Activated CD4-positive, alpha-beta memory T cell treated with anti-CD3 and anti-CD28 coated beads, Interleukin-2, amount 10 ng/mL, durations not matched to agents 7 days and 5 days (primary cell): ENCODE measurements at places on chromosomes 4 and X.

DNA sequence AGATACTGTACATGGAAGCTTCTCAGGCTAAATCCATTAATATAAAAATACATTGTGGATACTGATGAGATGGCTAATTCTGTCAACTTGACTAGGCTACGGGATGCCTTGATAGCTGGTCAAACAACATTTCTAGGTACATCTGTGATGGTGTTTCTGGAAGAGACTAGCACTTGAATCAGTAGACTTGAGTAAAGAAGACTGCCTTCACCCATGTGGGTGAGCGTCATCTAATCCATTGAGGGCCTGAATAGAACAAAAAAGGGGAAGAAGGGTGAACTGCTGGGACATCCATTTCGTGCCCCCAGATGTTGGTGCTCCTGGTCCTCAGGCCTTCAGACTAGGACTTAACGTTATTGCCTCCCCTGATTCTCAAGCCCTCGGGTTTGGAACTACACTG is 3.7 kb upstream of the SRP72 start:
- DNase-seq = no peak
- H3K36me3 ChIP-seq = peaks cover 44% of the 10 kb centered on the region
- peaks cover 36% of the 10 kb centered on the region for H3K4me1 ChIP-seq

DNA sequence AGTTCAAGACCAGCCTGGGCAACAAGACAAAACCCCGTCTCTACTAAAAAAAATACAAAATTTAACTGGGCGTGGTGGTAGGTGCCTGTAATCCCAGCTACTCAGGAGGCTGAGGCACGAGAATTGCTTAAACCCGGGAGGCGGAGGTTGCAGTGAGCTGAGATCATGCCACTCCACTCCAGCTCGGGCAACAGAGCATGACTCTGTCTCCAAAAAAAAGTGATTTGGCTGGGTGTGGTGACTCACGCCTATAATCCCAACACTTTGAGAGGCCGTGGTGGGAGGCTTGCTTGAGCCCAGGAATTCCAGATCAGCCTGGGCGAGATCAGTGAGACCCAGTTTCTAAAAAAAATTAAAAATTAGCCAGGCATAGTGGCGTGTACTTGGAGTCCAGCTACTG is 4.1 kb downstream of the OPHN1 start:
- no peak overlapping the region for H3K27ac ChIP-seq
- H3K4me1 ChIP-seq = peaks cover 7% of the 10 kb centered on the region
- DNase-seq = no peak
- no peaks in the 10 kb centered on the region for H3K36me3 ChIP-seq
- peaks cover 27% of the 10 kb centered on the region for H3K27me3 ChIP-seq

GRCh38 chr4:26862381-26862915 is 1.8 kb downstream of the STIM2 start:
- H3K4me3 ChIP-seq = peak overlapping the region; percentile 87
- H3K36me3 ChIP-seq = peaks cover 11% of the 10 kb centered on the region
- peak overlapping the region; percentile 96 for H3K27ac ChIP-seq
- DNase-seq = no peak

DNA sequence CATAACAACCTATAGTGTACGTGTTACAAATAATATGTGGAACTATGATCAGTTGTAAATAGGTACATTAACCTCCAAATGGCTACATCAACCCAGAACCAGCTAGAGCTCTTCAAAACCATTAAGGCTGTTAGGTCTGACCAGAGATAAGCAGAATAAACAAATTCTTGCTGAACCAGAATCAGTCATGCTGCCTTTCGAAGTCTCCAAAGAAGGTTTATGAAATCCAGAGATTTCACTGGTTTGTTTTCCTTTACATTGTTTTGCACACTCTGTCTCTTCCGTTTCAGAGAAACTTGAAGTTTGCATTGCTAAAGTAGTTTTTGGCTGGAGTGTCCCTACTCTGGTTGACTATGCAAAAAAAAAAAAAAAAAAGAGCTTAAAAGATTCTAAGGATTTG is 177.3 kb upstream of the SLIT2 start:
- DNase-seq = no peak
- no peak overlapping the region for H3K27ac ChIP-seq
- no peaks in the 10 kb centered on the region for H3K36me3 ChIP-seq
- H3K4me1 ChIP-seq = no peaks in the 10 kb centered on the region

GRCh38 chr4:64384237-64385203 is 24.7 kb downstream of the TECRL start:
- no peak overlapping the region for H3K4me3 ChIP-seq
- no peak overlapping the region for H3K27ac ChIP-seq
- H3K4me1 ChIP-seq = no peaks in the 10 kb centered on the region
- H3K27me3 ChIP-seq = no peaks in the 10 kb centered on the region
- no peak for DNase-seq

GRCh38 chr4:53895137-53895536 is 169.3 kb downstream of the CHIC2 start:
- H3K4me1 ChIP-seq = peaks cover 1% of the 10 kb centered on the region
- H3K27me3 ChIP-seq = peaks cover 9% of the 10 kb centered on the region
- no peak overlapping the region for H3K4me3 ChIP-seq
- no peaks in the 10 kb centered on the region for H3K36me3 ChIP-seq
- no peak overlapping the region for H3K27ac ChIP-seq

- no peak for DNase-seq
- no peaks in the 10 kb centered on the region for H3K36me3 ChIP-seq
- H3K27me3 ChIP-seq = no peaks in the 10 kb centered on the region
- H3K27ac ChIP-seq = no peak overlapping the region
- H3K4me3 ChIP-seq = no peak overlapping the region
- H3K4me1 ChIP-seq = no peaks in the 10 kb centered on the region
Measured at GRCh38 chr4:68907788-68908700, 43.6 kb downstream of the UGT2A3 start.

DNA sequence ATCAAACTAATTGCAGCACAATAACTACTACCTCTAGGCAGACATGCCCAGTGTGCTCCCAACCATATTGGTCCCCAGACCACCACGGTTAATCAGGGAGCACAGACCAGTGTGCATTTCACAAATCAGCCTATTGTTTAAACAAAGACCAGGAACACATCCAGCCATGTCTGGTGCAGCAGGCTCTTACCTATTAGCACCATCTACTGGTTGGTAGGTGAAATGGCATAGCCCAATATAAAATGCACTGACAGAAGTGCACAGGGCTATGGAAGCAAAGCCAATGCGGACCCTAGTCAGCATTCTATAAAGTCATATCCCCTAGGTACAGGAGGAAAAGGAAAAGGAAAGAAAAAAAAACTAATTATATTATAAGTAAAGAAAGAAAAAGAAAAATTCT is 15.5 kb upstream of the CYLC1 start:
- H3K4me3 ChIP-seq = no peak overlapping the region
- H3K4me1 ChIP-seq = no peaks in the 10 kb centered on the region
- H3K27me3 ChIP-seq = no peaks in the 10 kb centered on the region
- no peak overlapping the region for H3K27ac ChIP-seq
- DNase-seq = no peak

- H3K4me3 ChIP-seq = no peak overlapping the region
- H3K4me1 ChIP-seq = no peaks in the 10 kb centered on the region
- H3K27ac ChIP-seq = no peak overlapping the region
- DNase-seq = no peak
Measured at GRCh38 chr4:111854494-111855087, 290.7 kb upstream of the FAM241A start.

GRCh38 chr4:6688879-6689505 is 4.7 kb upstream of the S100P start:
- H3K4me1 ChIP-seq = peaks cover 87% of the 10 kb centered on the region
- peak overlapping the region; percentile 81 for H3K4me3 ChIP-seq
- H3K27me3 ChIP-seq = no peaks in the 10 kb centered on the region
- peak overlapping the region; percentile 97 for H3K27ac ChIP-seq
- peaks cover 40% of the 10 kb centered on the region for H3K36me3 ChIP-seq
- peak; percentile 91 for DNase-seq

GRCh38 chr4:4379540-4380087 is 7.3 kb upstream of the NSG1 start:
- no peaks in the 10 kb centered on the region for H3K36me3 ChIP-seq
- H3K4me1 ChIP-seq = peaks cover 2% of the 10 kb centered on the region
- no peak overlapping the region for H3K27ac ChIP-seq
- DNase-seq = no peak
- H3K27me3 ChIP-seq = peaks cover 19% of the 10 kb centered on the region
- no peak overlapping the region for H3K4me3 ChIP-seq

GRCh38 chrX:105190252-105190853 is 30.1 kb downstream of the TEX13A start:
- H3K4me1 ChIP-seq = no peaks in the 10 kb centered on the region
- H3K4me3 ChIP-seq = no peak overlapping the region
- no peaks in the 10 kb centered on the region for H3K27me3 ChIP-seq
- no peak for DNase-seq
- no peaks in the 10 kb centered on the region for H3K36me3 ChIP-seq
- no peak overlapping the region for H3K27ac ChIP-seq

DNA sequence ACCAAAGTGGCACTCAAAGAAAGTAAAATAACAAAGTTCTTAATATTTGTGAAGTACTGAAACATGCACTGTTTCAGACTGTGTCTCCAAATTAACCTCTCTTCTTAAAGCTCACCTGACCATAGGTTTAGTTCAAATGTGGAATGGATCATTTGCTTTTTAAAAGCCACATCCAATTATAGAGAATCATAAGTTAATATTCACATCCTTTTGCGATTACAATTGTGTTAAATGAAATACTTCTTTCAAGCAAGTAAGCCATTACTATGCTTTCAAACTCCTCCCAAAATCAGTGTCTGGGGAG is 95.3 kb upstream of the PTPN13 start:
- no peak for DNase-seq
- H3K4me1 ChIP-seq = peaks cover 6% of the 10 kb centered on the region
- peaks cover 19% of the 10 kb centered on the region for H3K27me3 ChIP-seq
- no peaks in the 10 kb centered on the region for H3K36me3 ChIP-seq
- H3K4me3 ChIP-seq = no peak overlapping the region

DNA sequence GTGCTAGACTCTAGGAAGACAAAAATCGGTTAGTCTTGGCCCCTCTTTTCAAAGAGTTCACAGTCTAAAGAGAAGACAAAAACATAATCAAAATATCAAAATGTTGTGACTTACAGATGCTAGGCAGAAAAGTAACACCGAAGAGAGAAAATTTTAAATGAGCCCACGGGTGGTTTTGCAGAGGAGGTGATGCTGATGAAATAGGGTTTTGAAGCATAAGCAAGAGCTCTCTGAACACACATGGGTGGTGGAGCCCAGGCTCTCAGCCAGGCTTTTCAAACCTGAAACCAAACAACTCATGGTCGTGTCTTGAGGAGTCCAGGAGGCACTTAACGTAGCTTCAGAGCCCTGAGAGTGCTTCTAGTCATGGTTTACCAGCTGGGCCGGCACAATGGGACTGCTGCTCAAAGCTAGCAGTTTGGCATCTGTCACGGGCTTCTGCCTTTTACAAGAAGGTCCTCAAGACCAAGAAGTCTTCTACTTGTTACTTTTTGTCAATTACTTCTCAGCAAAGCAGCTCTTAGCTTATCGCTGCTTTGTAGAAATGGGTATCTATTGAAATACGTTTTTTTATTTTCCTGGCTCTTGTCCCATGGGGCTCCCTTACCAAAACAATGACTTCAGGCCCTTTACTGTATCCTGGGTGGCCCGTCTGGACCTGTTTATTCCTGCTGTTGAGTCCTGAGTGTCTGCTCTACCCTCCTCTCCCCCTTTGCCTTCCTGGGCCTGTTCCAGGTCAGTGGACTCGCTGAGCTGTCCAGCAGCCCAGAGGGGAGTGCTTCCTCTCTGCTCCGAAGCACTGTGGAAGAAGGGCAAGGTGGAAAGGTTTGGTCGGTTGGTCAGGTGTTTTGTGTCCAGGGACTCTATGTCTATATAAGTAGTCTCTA is 69.5 kb downstream of the TNIP2 start:
- H3K36me3 ChIP-seq = peaks cover 59% of the 10 kb centered on the region
- no peak overlapping the region for H3K27ac ChIP-seq
- H3K4me3 ChIP-seq = no peak overlapping the region
- no peaks in the 10 kb centered on the region for H3K27me3 ChIP-seq

DNA sequence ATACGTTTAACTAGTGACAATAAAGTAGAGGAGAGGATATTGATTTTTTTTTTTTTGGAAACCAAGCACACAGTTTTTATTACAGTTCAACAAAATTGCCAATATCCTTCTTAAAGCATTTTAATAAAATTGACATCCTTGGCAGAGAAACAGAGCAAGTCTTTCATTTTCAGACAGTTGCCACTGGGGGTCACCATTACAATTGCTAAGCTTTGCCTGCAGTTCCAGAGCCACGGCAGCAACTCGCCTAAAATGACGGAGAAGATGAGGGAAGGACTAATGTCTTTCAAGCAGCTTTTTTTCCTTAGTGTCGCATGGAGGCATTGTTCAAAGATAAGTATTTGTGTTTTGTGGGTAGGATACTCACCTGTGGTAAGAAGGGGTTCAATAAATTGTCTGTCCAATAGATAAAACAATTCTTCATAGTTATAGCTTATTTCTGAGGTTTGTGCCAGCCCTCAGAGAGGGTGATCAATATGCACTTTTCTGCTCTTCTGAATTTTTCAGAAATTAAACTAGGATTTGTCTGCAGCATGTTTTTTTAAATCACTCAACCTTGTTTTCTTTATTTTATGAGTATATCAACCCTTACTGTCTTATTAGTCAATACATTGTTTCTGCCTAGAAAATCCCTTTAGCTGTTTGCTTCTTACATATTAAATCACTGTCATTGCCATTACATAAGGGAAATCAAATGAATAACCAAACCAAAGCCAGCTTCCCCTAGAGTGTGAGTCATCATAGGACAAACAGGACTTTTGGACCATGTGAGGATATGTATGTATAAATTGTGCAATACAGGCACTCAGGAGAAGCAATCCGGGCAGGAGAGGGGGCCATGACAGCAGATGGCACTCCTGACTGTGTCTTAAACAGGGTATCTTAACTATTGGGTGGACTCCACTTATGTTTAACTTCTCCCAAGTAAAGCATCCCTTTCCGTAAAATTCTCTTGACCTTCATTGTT is 508.1 kb upstream of the ARX start:
- no peak for DNase-seq
- no peaks in the 10 kb centered on the region for H3K36me3 ChIP-seq
- no peak overlapping the region for H3K27ac ChIP-seq

DNA sequence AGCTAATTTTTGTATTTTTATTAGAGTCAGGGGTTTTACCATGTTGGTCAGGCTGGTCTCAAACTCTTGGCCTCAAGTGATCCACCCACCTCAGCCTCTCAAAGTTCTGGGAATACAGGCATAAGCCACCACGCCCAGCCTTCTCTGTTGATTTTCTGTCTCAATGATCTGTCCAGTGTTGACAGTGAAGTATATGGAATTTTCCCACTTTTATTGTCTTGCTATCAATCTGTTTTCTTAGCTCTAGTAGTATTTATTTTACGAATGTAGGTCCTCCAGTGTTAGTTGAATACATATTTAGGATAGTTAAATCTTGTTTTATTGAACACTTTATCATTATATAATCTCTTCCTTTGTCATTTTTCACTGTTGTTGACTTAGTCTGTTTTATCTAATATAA is 1603.9 kb downstream of the ADGRL3 start:
- no peak overlapping the region for H3K27ac ChIP-seq
- H3K36me3 ChIP-seq = no peaks in the 10 kb centered on the region
- H3K4me3 ChIP-seq = no peak overlapping the region
- no peak for DNase-seq
- no peaks in the 10 kb centered on the region for H3K27me3 ChIP-seq

DNA sequence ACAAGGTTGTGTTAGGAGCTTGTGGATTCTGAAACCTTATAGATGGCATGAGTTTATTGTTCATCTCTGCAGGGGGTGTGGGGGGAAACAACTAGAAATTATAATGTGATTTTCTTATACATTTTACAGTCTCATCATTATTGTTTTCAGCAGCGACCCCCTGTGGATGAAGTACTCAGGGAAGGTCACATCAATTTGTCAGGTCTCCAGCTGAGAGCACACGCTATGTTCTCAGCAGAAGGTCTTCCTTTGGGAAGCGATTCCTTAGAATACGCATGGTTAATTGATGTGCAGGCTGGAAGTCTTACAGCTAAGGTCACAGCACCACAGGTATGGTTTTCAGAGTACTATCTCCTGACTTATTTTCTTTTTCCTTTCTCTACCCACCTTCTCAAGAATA is 72.2 kb downstream of the BLTP1 start:
- DNase-seq = peak; percentile 17
- H3K27ac ChIP-seq = no peak overlapping the region
- H3K36me3 ChIP-seq = peaks cover 18% of the 10 kb centered on the region
- no peaks in the 10 kb centered on the region for H3K27me3 ChIP-seq
